ENCODE measurements at places on chromosomes 4 and X. TPM values are rescaled to one million over a fixed set of nuclear protein-coding genes. Genes with fewer than 3 reads are reported as not detected.

GRCh38 chrX:133604801-133605200, 189.5 kb upstream of the GPC4 start:
- no peak for DNase-seq

- DNase-seq, result no peak
These were observed 214.5 kb downstream of the KIT start for GRCh38 chr4:54872261-54872660.

DNA sequence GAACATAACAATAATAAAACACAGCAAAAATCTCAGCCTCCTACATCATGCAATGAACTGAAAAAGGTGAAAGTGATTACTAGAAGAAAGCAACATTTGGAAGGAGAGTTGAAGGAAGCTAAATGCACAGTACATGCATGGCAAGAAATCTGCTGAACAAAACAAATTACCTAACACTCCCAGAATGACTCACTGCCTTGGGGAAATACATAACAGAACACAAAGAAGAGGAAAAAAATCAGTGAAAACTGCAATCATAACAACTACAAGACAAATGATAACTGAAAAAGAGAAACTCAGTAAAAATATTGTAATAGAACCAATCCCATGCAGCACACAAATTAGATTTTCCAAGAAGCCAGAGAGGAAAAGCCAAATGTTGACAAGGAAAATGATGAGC, 1513.2 kb downstream of the ARAP2 start:
- DNase-seq, result no peak

- no peak for DNase-seq
These were observed 9.4 kb upstream of the ADH1B start for GRCh38 chr4:99330648-99331047.

DNA sequence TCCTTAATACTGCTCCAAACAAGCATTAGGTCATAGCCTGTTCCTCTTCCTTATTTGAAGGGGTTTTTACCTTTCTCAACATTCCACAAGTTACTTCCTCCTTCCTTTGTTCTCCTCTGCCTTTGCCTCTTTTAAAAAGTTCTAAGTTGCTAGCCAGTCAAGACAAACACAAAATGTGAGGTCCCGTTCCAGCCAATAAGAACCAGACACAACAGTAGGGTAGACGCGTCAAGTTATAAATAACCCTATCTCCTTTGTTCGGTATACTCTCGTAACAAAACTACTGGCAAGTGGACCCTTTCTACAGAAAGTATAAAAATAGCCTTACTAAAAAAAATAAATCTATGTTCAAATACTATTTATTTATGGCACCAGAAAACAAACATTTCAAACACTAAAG, 6.3 kb upstream of the ACE2 start:
- DNase-seq, result no peak

DNA sequence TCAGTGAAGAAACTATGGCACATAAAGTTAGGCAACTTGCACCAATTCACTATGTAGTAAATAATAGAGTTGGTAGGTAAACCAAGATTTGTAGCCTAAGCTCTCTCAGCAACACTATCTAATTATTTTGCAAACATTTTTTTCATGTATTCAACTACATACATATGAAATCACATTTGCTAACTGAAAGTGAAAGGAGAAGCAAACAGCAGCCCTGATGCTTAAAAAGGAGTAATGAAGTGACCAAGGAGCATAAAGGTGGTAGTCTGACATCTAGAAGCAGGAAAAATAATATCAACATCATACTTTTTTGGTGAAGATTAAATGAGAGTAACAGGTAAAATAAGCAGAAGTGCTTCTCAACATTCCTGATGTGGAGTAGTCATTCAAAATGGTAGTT, 603.7 kb downstream of the GRXCR1 start:
- DNase-seq, result no peak

DNA sequence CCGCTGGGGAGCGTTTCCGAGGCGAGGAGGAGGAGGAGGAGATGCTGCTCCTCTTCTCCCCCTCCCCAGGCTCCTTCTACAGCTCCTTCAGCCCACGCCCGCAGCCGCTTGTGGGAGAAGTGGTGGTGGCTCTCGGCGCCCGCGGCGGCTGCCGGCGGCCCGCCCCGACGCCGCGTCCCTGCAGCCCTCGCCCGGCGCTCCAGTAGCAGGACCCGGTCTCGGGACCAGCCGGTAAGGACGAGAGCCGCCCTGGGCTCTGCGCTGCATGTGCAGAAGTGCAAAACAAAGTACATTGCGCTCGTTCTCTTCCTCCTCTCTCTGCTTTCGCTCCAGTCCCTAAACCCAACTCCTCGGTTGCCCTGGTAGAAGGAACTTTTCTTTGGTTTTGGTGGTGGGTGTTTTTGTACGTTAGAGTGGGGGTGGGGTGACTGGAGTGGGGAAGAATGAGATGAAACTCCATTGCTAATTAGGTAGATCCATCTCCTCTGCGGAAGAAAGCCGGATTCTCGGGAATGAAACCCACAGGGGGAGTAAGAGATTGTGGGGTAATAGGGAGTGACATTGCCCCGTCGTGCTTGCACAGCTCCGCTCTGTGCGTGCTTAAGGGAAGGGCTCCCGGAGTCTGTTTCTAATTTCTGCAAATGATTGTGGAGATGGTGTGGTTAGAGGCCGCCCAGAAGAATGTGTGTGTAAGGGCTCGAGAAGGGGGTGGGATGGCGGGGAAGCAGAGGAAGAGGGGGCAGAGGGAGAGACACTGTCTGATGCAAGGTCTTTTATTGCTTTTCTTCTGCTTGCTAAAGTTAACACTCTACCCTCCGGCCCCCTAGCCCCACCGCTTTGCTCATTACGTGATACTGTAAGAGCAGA, 677 bp downstream of the PTPN13 start:
- DNase-seq, result no peak

- no peak for DNase-seq
These were observed 238.4 kb upstream of the ANXA3 start for GRCh38 chr4:78312989-78313753.

DNA sequence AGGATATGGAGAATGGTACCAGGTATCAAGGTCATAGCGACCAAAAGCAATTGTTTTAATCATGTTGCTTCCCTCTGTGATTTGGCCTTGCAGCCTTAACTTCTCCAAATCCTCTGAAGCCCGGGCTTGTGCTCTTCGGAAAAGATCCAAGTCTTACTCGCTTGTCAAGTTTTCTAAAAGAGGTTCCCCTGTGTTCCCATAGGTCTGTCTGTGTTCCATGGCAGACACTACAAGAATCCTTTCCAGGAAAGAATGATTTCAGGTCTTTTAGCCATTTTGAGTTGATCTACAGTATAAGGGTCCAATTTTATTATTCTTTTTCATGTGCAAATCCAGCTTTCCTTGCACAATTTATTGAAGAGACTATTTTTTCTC, 710.6 kb upstream of the DIAPH2 start:
- DNase-seq, result no peak

GRCh38 chr4:80495865-80496264, 160.3 kb downstream of the CFAP299 start:
- no peak for DNase-seq

DNA sequence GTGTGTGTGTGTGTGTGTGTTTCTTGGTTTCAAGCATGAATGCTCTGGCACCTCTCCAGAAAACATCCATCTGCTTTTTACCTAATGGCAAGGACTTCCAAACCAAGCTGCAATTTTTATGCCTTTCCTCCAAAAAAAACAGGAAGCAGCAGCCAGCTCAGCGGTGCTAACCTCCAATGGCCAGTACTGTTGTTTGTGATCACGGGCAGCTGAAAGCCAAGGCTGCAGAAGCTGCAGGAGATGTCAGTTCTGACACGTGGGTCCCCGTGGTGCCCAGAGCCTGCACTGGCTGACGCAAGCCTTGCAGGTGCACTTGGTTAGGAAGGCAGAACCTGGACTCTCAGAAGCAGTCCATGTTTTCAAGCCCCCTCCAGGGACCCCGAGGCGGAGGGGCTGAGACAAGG, 313.6 kb upstream of the DDX53 start:
- DNase-seq, result no peak

- no peak for DNase-seq
These were observed 1096.1 kb upstream of the PRKX start for GRCh38 chrX:4809571-4809970.

- no peak for DNase-seq
These were observed 10.4 kb upstream of the NSUN7 start for GRCh38 chr4:40739347-40739746.

- no peak for DNase-seq
These were observed 129.7 kb downstream of the RAPGEF2 start for GRCh38 chr4:159232465-159233106.

- no peak for DNase-seq
These were observed 45.1 kb upstream of the FGF2 start for GRCh38 chr4:122781486-122781885.

- no peak for DNase-seq
These were observed 109.1 kb downstream of the ANAPC4 start for GRCh38 chr4:25486171-25486570.

DNA sequence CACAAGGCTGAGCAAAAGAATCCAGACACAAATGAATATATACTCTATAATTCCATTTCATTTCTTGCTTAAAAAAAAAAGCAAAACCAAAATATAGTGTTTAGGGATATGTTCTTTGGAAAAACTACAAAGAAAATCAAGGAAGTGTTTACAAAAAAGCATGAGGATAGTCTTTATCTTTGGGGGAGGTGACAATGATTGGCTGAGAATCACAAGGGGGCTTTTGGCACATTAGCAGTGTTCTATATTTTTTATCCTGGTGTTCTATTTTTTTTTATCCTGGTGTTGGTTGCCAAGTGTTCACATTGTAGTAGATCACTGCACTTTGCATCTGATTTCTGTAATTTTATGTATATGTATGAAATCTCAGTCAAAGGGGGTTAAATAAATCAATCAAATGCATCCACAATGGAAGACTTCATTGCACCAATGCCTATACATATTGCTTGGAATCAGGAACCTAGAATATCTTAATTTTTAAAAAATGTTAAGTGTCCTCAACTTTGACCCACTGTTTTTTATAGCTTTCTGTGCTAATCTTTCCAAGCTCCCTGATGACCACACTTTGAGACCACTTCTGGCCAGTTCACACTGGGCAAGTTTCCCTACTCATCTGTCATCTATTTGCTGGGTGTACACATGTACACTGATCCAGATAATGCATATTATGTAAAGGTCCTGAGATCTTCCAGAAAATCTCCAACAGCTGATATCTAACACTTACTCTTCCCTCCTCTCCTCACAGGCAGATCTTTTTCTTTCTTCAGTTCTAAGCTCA, 3.7 kb downstream of the TBC1D9 start:
- DNase-seq, result no peak

The GYPA gene
- total RNA-seq, result 0.48 TPM

The ADRA2C gene
- total RNA-seq, result 5.4 TPM

The SLITRK4 gene
- total RNA-seq, result 22.1 TPM

The SULT1E1 gene
- not detected for total RNA-seq

The NMU gene
- total RNA-seq, result not detected

The ALG13 gene
- total RNA-seq, result 27.5 TPM

The FAM120C gene
- 7.0 TPM for total RNA-seq

The TBX22 gene
- not detected for total RNA-seq

The UGT2A3 gene
- not detected for total RNA-seq

The CFAP47 gene
- not detected for total RNA-seq

The CD38 gene
- total RNA-seq, result 0.92 TPM

The EIF4E gene
- total RNA-seq, result 57.5 TPM

Data from cardiac septum (tissue), 1 donor.